HEK293T (cell line): ENCODE measurements at places on chromosomes 6 and 20.

GRCh38 chr6:10099529-10100140, 315.2 kb downstream of the TFAP2A start:
- no peak for DNase-seq

DNA sequence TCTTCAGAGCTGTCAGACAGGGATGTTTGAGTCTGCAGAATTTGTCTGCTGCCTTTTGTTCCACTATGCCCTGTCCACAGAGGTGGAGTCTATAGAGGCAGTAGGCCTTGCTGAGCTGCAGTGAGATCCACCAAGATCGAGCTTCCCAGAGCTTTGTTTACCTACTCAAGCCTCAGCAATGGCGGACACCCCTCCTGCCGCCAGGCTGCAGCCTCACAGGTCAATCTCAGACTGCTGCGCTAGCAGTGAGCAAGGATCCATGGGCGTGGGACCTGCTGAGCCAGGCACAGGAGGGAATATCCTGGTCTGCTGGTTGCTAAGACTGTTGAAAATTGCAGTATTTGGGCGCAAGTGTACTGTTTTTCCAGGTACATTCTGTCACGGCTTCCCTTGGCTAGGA, 28.4 kb upstream of the RAB32 start:
- no peak for DNase-seq

GRCh38 chr6:166050559-166050958, 117.1 kb downstream of the TBXT start:
- DNase-seq = no peak

DNA sequence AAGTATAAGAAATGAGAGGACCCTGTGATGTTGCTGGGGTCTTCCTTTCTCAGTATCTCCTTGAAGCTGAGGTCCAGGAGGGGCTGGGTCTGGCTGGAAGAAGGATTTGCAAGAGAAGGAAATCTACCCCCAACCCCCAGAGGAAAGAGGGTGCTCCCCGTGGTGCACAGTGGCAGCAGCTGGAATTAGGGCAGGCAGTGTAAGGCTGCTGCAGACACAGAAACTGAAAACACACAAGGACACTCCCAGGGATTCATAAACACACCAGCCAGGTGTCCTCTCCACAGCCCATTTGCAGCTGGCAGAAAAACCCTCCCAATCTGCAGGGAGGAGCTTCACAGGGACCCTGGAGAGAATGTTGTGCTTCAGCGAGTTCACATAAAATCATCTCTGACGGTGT, 297.2 kb downstream of the CDH26 start:
- DNase-seq = no peak

DNA sequence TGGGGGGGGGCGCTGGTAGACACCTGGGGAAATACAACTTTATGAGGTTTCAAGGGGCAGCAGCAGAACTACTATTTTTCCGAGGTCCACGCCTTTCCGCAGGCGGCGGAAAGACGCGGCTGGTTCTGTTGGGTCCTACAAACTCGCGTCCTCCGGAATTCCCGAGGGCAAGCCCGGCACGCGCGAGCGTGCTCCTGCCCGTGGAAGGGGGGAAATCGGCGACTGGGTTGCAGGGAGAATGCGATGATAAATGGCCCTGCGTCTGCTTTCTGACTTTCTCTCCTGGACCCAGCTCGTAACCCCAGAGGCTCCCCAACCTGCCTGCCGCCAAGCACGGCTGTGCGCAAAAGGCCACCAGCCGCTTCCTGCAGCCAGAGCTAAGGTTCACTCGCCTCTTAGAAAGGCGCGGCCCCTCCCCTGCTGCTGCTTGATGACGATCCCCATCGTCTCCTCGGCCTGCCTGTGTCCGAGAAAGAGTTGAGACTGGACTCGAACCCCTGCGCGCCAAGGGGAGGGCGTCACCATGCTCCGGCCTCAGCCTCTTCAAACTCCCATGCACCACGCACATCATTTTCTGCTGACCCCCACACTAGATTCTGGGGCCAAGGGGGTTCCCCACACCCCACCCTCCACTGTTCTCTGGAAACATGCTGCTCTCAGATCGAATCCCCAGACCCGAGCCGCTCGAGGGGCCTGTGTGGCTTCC, 6.7 kb downstream of the FOXA2 start:
- no peak for DNase-seq

- DNase-seq = no peak
Observed at GRCh38 chr6:14729129-14729871, 516.6 kb upstream of the JARID2 start.

DNA sequence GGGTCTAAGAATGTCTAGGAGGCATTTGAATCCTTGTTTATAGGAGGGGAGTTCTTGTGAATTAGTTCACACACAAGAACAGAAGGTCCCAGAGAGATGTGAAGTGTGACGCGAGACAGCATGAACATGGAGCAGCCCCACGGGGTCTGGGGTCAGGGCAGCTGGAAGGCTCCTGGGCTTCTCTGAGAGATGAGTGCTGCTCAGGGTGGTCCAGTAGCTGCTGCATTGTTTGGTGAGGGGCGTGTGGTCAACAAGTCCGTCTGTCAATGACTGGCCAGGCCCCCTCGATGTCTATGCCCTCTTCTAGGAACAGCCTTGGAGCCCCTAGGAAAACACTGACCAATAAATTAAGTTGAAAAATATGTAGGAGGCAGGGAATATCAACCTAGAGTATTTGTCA, 40.2 kb upstream of the GABRR1 start:
- no peak for DNase-seq

DNA sequence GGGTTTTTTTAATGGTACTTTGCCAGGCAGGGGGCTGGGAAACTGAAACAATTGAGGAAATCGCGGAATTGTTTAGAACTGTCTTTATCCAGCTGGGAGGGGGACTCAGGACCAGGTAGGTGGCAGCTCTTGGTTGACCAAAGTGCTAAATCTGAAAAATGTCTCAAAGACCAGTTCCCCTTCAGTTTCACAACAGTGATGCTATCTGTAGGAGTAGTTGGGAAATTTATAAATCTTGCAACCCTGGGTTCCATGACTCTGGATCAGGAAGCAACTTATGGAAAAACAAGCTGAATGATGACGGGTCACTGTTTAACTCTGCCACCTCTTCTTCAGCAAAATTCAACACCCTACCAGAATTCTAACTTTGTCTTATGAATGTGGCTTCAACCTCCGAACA, 99.7 kb downstream of the FAM50B start:
- no peak for DNase-seq

- DNase-seq = no peak
Observed at GRCh38 chr20:48995589-48995988, 50.5 kb upstream of the CSE1L start.
